Putamen (tissue), 1 donor: ENCODE measurements at places on chromosomes 7 and 10.

- DNase-seq, result peak; percentile 82
Measured at GRCh38 chr10:61662794-61663259, at the start of gene CABCOCO1. Gene CABCOCO1, plus strand, starts transcription at chr10:61662929. Its CDS starts 44 bp downstream, at chr10:61662973.

DNA sequence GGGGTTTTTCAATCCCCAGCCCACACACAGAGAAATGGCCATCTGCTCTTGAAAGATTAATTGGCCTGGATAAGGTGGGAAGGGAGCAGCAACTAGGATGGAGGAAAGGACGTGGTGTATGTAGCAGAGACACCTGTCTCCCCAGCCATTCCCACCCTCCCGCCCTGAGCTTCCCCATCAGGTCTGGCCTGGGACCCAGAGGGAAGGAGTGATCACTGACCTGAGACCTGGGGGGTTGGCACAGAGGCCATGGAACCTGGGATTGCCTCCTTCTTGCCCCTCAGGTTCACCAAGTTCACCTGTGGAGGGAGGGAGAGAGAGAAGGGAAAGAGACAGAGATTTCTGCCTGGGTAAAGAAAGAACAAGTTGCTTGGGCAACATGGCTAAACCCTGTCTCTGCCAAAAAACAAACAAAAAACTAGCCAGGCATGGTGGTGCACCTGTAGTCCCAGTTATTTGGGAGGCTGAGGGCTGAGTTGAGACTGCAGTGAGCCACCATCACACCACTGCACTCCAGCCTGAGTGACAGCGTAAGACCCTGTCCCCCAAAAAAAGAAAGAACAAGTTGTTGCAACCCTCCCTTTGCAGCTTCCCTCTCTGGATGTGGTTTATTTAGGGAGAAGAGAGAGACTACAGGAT lies 11.3 kb upstream of the TRPV6 start:
- no peak for DNase-seq

GRCh38 chr7:6276911-6277408 lies 4.5 kb upstream of the CYTH3 start:
- no peak for DNase-seq

- peak; percentile 13 for DNase-seq
Measured at GRCh38 chr7:105837765-105838626, 38.4 kb downstream of the ATXN7L1 start.

- no peak for DNase-seq
Measured at GRCh38 chr10:104300736-104301292, 31.8 kb downstream of the GSTO2 start.

GRCh38 chr7:96949766-96950165 lies 55.6 kb upstream of the DLX6 start:
- no peak for DNase-seq

DNA sequence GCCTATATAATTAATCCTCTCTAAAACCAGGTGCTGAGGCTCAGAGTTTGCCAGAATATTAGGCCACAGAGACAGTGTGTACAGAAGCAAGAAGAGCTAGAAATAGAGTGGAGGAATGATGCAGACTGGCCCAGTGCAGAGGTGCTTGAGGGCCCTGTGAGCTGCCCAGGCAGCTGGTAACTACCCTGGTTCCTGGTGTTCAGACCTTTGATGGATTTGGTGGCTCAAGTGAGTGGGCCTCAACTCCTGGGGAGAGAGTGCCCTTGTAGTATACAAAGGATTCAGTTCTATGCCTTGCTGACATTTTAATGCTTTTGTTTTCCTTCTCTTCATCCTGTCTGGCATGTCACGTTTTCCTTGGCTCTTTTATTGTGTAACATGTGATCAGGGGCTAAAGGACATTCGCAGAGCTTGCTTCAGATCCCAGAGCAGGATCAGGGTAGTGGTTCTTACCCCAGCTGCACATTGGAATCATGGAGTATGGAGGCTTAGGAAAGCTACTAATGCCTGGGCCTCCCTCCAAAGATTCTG lies 20.0 kb downstream of the LRRC4 start:
- no peak for DNase-seq

GRCh38 chr10:133316266-133316665 lies 7.6 kb downstream of the ZNF511 start:
- DNase-seq, result no peak

GRCh38 chr10:43585981-43586729 lies 11.7 kb upstream of the ZNF239 start:
- DNase-seq, result no peak

- DNase-seq, result no peak
Measured at GRCh38 chr7:122692769-122693309, 6.1 kb downstream of the RNF133 start.

DNA sequence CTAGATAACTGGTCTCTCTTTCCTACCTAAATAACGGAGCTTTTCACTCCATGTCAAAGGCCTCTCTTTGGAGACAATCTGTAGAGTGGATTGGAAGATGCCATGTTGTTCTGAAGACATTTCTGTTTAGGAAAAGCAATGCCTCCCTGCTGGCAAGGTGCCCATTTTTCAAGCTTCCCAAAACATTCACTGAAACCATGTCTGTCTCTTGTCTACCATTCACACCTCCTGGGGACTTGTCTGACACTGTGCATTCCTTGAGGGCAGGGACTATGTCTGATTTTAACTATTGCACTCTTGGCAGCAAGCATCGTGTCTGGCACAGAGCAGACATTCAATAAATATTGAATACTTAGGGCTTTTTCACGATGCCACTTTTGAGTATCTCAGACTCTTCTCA lies 528.9 kb upstream of the NRP1 start:
- DNase-seq, result no peak

DNA sequence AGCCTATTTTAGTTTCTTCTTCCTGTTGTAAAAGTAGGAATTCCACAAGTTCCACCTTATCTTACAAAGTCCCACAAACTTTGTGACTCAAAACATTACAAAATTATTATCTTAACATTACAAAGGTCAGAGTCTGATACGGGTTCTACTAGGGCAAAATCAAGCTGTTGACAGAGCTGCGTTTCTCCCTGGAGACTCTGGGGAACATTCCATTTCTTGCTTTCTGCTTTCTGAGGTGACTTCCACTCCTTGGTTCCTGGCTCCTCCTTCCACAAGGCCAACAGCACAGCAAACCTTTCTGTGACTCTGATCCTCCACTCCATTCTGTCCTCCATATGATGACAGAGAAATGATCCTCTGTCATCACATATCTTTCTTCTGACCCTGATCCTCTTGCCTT lies 10.6 kb downstream of the OR2F1 start:
- DNase-seq, result no peak

DNA sequence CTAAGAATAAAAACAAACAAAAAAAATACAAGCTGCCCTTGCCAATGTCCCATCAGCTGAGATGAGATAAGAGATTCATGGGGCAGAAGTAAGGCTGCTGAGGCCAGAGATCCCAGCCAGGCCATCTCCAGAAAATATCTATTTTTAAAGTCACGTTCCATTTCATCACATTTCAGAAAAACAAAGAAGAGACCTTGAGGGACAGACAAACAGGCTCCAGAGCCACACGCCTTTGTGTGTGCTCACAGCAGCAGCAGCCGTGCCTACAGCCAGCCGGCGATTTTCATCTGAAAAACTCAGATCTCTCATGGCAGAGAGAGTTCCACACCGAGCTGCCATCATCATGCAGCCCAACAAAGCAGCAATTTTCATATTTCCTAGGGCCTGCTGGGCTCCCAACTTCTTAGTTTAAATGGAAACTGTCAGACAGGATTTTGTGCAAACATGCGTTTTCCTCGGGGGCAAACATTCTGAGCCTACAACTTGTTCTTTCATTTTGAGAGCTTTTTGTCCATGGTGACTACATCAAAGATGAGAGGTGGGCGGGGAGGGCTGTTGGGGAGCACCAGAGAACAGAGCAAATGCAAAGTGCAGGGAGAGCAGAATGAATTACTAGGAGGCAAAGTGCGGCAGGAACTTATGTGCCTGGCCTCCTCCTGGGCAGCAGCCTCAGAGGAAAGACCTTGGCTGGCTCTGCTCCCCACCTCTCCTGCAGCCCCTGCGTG lies 38.8 kb downstream of the DLG5 start:
- no peak for DNase-seq

GRCh38 chr7:72161534-72161933 lies 250.6 kb downstream of the CALN1 start:
- DNase-seq, result no peak

DNA sequence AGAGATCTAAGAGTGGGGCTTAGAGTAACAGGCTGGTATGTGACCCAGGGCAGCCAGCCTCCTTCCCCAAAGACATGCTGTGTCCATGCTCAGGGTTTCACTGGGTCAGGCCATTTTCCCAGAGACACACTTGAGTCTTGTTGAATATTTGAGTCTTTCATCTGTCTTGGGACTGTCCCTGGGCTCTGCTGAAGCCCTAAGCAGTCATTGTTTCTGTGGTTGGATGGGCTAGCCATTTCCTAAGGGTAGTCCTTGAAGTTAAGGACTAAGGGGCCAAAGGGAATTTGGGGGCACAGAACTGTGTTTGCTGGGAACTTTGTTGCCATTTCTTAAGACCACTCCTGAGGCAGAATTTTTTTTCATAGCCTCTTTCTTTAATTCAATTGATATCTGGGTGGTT lies 98.4 kb upstream of the SAMD8 start:
- DNase-seq, result no peak

DNA sequence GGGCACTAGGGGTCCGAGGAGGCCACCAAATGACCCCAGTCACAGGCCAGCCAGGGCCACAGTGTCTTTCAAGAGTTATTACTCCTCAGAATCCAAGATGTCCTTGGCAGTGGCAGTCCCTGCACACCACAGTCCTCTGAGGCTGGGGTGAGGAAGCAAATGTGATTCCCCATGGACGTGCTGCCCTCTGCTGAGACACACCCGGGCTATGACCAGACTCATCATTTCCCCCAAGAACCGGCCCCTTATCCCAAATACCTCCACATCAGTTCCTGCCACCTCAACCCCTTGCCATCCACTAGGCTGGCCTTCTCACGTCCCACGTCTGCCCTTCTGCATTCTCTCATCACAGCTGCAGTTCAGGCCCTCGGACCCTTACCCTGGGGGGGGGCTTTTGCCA lies 5.0 kb downstream of the PRKAG2 start:
- DNase-seq, result no peak

GRCh38 chr10:1132584-1132983 lies 76.4 kb downstream of the WDR37 start:
- DNase-seq, result no peak

- no peak for DNase-seq
Measured at GRCh38 chr7:44306606-44307005, 18.8 kb downstream of the CAMK2B start.

GRCh38 chr7:110130669-110131068 lies 960.3 kb upstream of the LRRN3 start:
- no peak for DNase-seq

DNA sequence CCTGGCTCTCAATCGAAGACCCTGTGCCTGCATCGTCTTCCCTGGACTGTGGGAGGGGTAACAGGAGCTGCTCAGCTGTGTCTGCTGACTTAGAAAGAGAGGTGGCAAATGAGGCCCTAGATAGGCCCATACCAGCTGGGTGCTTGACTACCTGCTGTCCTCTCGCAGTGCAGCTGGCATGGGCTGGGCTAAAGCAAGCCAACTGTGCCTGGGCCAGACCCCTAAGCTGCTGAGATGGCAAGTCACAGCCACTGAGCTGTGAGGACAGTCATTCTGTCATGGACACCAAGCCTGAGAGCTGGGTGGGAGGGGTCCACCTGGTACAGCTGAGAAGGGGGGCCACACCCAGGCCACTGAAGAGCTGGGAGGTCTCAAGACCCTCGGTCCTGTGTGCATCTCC lies 45.8 kb upstream of the AQP1 start:
- no peak for DNase-seq

GRCh38 chr7:148253629-148254028 lies 336.9 kb upstream of the C7orf33 start:
- DNase-seq, result no peak

- DNase-seq, result no peak
Measured at GRCh38 chr7:30873207-30873606, 38.4 kb upstream of the AQP1 start.

- no peak for DNase-seq
Measured at GRCh38 chr7:85620936-85621685, 434.3 kb upstream of the SEMA3D start.

- no peak for DNase-seq
Measured at GRCh38 chr10:69745698-69746097, 56.0 kb upstream of the COL13A1 start.

GRCh38 chr7:140646931-140647647 lies 6.5 kb upstream of the DENND2A start:
- no peak for DNase-seq

DNA sequence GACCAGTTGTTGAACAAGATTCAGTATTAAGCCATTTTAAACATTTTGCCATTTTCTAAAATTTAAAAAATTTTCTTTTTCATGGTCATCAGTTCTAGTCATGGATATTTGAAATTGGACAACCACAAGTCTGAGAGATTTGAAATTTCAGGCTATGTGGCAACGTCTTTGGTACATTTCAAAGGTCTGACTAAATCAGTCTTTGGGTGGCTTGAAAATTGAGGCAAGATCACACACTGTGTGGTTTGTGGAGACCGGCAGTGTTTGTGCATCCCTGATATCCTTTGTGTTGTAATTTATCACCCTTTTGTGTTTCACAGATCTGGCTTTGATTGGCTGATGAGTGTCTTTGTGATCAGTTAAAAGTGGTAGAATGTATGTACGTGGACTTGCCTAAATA lies 35.7 kb downstream of the CCAR1 start:
- no peak for DNase-seq

DNA sequence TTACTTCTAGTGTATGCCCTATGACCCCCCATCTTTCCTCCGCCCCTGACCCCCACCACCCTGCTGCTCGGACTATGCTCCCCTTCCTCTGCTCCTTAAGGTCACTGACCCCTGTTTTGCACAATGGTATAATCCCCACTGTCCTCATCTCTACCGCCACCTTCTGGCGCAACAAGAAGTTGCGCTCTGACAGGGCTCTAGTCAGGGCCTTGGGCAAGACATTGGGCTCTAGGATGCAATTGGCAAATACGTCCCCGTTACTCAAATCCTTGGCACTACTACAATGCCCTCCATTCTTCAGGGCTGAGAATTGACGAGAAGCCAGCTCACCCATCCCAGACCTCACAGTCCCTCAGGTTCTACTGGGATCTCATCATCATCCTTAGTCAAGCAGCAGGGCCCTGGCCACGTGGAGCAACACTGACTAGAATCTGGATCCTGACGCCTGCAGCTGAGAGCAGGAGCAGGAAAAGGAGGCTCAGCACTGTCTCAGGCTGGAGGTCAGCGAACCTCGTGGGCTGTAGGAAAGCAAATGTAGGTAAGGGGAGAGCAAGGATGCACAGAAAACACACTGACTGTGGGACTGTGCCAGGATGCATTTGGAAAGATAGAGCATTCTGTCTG lies 10.6 kb downstream of the LRIT2 start:
- DNase-seq, result no peak
